Pons (tissue), 1 donor: ENCODE measurements at places on chromosomes 13 and 19.

DNA sequence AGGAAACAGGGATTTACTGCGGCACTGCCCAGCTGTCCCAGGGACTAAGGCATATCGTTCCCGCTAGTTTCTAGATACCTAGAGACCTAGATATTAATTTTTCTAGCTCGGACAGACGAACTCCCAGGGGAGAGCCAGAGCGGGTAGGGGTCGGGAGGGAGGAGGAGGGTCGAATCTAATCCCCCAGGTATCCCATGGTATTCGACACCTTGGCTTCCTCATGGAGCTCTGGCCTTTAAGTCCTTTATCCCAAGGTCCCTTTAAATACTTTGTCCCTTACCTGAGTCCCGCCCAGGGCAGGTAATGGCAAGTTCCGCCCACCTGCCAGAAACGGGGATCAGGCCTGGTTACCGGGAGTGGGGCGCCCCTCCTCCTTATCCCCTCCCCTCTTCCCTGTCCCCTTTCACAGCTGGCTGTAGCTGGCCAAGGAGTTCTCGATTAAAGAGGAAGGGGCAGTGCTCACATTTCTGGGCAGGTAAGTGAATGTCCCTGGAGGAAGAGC lies at the start of gene PRRG2:
Gene PRRG2, plus strand, starts transcription at position 310 of the 502 bp plus-strand sequence. CDS start 1,904 bp downstream, outside the sequence.
- DNase-seq: no peak

DNA sequence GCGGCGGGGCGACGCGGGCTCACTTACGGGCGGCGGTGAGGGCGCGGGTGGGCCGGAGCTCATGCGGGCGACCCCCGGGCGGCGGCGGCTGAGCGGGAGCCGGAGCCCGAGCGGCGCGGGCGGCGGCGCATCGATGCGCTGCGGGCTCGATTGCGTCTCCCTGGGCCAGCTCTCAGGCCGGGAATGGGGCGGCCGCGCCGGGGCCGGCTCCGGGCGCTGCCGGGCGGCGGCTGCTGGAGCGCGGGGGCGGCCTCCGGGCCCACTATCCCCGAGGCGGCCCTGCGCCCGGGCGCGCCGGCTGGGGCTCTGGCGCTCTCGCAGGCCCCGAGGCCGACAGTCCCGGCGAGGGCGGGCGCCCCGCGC lies 1.4 kb upstream of the TSHZ3 start:
- DNase-seq: no peak

DNA sequence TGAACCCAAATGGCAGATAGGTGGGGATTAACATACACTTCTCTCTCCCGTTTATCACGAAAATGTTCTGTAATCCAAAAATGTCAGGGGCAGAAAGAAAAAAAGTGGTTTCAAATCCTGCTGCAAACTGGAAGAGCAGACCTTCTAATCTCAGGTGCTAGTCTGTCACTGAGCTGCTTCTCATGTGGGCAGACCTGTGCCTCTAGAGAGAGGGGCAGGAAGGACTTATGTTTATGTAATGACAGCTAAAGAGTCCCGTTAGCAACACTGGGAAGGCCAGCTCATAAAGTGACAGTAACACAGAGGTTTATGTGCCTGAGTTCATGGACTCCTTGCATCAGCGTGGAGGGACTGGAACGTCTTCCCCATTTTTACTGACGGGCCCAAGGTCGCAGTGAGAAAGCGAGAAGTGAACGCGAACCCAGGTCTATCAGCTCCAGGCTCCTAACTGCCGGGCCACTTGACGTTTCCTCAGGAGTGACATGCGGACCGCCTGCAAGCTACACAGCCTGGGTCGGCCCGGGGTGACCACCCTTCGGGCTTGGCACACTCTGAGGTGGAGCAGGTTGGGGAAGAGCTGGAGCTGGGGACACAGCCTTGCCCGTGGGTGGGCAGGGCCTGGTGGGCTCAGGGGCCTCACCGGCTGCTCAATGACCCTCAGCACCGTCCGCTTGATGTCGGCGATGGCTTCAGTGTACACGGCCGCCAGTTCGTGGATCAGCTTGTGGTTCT lies 9.6 kb upstream of the RSPH6A start:
- no peak for DNase-seq

DNA sequence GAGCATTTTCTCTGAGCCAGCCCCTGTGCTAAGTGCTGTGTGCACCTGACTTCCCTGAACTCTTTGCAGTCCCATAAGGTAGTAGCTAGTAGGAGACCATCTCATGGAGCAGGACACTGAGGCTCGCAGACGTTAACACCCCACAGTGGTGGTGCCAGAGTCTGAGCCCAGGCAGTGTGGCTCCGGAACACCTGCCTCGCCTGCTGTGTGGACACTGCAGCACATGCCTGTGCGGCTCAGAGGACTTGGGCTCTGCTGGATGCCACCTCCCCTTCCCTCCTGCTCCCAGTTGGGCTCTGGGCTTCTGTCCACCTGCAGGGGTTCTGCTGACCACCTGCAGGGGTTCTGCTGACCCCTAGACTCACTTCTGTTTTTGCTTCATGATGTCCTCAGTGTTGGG lies 27.0 kb upstream of the SIGLEC11 start:
- DNase-seq: no peak
